Thymus (tissue), 14 donors: ENCODE measurements at places on chromosomes 11 and 22. TPM values are rescaled to one million over a fixed set of nuclear protein-coding genes. Genes with fewer than 3 reads are reported as not detected.
A peak's percentile ranks its signal among the peaks of the same experiment; 100 is the strongest.

CARD18 gene
- total RNA-seq: 0.28 TPM

GRCh38 chr11:42657169-42657568, 654.6 kb upstream of the API5 start:
- no peak for DNase-seq

- DNase-seq: no peak
Observed at GRCh38 chr11:116221351-116221750, 551.4 kb downstream of the BUD13 start.

DNA sequence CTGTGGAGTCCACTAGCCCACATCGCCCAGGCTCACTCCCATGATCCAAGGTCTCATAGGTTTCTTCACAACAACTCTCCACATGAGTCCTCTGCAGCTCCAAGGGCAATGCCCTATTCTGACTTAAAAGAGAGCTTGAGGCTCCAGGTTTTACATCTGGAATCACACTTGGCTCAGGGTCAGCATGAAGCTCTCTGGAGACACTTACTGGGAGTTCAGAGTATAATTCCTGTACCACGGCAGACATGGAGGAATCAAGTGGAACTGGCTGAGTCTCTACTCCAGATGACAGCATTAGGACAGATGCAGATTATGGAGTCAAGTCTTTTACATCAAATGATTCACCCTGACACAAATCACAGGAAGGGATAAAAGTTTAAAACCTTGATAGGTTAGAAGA, 11.4 kb downstream of the PRR14L start:
- DNase-seq: no peak

DNA sequence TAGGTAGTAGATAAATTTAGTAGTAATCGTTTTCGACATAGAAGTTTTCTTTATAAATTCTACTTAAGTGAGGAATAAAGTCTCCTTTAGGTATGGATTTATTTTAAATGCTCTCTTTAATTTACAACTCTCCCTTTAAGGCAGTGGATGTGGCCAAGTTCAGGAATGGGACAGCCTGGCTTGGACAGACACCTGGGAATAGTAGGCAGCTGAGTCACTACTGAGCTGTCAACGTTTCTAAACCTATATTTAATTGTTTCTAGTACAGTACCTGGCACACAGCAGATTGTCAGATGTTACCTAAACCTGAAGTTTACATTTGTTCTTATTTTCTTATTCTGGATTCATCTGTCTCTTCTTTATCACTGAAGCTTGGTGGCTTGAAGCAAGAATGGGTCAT, 85.1 kb downstream of the DEPDC5 start:
- no peak for DNase-seq

MPPED2 gene
- total RNA-seq: 1.1 TPM

DNA sequence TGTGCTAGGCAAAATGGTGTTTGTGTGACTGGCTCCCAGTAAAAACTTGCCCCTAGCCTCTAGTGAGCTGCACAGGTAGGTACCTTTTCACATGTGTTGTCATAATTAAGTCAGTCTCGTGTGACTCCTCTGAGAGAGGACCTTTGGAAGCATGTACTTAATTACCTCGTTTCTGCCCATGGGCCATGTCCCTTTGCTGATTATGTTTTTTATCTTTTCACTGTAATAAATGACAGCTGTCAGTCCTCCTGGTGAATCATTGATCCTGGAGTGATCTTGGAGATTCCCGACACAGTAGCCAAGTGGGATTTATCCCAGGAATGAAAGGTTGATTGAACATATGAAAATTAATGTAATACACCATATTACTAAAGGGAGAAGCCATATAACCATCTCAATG, 12.5 kb upstream of the CLNS1A start:
- no peak for DNase-seq

GRCh38 chr22:30159561-30160353, 79.5 kb downstream of the HORMAD2 start:
- no peak for DNase-seq

DNA sequence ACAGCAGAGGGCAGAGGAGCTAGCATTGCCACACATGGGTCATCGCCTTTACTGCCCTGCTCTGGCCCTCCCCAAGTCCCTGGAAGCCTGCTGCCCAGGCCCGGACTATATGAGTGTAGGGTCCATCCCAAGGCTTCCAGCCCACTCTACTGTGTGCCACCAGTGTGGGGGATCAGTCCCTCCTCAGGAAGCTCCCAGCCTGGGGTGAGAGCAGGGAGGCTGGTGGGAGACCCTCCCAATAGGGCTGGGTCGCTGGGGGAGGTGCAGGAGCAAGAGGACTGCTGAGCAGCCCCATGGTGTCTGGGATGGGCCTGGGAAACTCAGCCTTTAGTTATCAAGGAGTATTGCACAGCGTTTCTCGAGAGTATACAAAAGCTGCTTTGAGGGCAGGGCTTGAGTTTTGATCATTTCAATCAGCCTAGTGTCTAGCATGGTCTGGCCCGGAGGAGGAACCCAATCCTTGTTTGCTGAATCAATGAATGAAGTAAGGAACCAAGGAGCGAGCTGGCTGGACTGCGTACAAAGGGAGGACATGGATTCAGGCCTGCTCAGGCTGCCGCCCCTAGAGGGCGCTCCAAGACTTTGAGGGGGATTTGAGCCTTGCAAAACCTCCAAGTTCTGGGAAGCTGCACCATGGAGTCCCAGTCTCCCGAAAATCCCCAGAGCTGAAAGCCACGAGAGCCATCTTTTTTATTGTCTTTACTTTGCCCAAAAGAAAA, 89.0 kb upstream of the PARVA start:
- peak; percentile 23 for DNase-seq
